ENCODE measurements at places on chromosomes 7 and 10.
A peak's percentile ranks its signal among the peaks of the same experiment; 100 is the strongest.

- no peak for DNase-seq
Measured at GRCh38 chr10:60521974-60522405, 132.3 kb upstream of the ANK3 start.

DNA sequence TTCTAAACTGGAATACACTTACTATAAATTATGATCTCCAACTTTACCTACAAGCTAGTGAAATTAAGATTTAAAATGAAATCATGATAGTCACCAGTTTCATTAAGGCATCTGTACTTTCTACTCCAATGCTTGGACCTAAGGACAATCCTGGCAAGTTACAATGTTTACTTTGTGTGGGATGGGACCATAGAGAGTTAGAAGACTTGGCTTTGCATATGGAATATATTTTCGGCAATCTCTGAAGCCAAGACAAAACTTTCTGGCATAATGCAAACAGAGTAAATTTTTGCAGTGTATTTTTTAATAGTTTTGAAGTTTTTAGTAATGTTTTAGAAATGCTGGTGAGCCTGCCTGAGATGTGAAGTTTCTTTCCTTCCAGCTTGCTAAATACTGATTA lies 248.9 kb downstream of the ABCA13 start:
- DNase-seq, result no peak

GRCh38 chr7:39741942-39742623 lies 118.7 kb downstream of the RALA start:
- DNase-seq, result no peak

- DNase-seq, result no peak
Measured at GRCh38 chr7:49894543-49894942, 121.1 kb downstream of the VWC2 start.

DNA sequence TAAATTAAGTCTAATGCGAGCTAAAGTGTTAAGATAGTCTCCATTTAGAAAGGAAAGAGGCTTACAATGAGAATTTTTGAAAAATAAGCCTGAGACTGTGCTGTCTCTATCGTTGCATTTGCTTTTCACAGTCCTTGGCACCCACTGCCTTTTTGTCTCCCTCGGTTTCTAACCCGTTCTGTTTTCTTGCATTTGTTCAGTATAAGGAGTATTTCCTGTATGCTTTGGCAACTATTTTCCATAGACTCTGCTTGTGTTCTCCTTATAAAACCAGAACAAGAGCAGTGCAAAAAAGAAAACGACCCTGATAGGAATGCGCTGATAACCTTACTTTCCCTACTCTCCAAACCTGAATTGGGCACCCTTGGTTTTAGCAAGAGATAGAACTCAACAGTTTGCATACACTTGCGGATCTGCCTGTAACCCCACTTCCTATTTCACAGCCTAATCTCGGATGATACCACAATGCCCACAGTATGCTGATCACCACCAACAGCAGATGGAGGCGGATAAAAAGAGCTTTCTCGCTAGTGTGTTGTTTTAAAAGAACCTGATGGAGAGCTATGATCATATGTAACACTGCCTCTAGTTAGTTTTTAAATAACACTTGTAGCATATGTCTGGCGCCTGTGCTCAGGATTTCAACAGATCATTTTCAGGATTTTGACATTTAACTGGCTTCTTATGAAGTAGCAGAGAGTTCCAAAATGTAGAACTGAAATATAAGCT lies 1.6 kb upstream of the ARHGAP12 start:
- peak; percentile 45 for DNase-seq
